ENCODE measurements at places on chromosomes 16 and 17.

- DNase-seq: no peak
Observed at GRCh38 chr17:59872351-59872750, 20.4 kb downstream of the TUBD1 start.

GRCh38 chr17:5133311-5133710 lies 17.5 kb downstream of the USP6 start:
- no peak for DNase-seq

- no peak for DNase-seq
Observed at GRCh38 chr17:51507444-51507843, 247.1 kb downstream of the UTP18 start.

- no peak for DNase-seq
Observed at GRCh38 chr17:61591930-61592329, 911 bp upstream of the NACA2 start.

GRCh38 chr17:34314279-34314678 lies 5.0 kb upstream of the CCL8 start:
- no peak for DNase-seq

DNA sequence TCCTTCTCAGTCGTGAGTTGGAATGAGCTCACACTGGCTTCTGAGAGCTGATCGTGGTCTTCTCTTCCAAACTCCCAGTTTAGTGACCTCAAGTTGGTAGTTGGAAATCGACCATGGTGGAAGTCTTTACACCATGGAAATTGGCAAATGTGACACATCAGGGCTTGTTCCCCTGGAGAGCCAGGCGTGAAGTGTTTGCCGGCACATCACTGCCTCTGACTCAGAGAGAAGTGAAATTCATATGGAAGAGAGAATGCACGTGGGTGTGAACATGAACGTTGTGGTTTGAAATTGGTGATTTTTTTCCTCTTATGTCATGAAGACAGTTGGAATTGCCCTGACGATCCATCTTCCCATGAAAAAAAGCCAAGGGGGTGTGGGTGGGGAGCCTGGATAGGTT lies 47.4 kb downstream of the AXIN2 start:
- no peak for DNase-seq

DNA sequence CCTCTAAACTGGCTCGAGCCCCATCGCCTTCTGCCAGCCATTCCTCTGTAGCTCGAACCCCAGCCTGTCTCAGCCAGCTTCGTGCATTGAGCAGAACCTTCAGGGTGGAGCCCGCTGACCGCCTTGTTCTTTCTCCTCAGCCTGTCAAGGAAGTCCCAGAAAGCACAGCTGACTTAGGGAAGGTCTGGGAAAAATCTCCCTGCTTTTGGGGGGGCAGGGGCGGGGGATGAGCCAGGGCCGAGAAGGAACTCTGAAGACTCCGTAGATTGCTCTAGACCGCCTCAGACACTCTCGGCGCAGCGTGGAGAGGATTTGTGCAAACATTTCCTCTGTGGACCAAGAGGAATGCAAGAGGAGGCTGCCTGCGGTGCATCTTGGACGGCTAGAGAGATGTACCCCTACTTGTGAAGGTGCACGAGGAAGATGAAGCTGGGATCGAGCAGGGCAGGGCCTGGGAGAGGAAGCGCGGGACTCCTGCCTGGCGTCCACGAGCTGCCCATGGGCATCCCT lies at the start of gene GLP2R:
Gene GLP2R (plus strand): TSS at position 284 of the 510 bp plus-strand sequence. CDS start 140 bp downstream, at position 424.
- DNase-seq: no peak

GRCh38 chr17:81034168-81034777 lies 678 bp upstream of the BAIAP2 start:
- DNase-seq: no peak

- DNase-seq: no peak
Observed at GRCh38 chr17:2782055-2782454, 14.2 kb upstream of the RAP1GAP2 start.

DNA sequence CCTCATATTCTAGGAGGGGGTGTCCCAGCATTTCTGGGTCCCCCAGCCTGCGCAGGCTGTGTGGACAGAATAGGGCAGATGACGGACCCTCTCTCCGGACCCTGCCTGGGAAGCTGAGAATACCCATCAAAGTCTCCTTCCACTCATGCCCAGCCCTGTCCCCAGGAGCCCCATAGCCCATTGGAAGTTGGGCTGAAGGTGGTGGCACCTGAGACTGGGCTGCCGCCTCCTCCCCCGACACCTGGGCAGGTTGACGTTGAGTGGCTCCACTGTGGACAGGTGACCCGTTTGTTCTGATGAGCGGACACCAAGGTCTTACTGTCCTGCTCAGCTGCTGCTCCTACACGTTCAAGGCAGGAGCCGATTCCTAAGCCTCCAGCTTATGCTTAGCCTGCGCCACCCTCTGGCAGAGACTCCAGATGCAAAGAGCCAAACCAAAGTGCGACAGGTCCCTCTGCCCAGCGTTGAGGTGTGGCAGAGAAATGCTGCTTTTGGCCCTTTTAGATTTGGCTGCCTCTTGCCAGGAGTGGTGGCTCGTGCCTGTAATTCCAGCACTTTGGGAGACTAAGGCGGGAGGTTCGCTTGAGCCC lies 11.6 kb downstream of the STH start:
- no peak for DNase-seq

- no peak for DNase-seq
Observed at GRCh38 chr16:7025616-7026190, 306.9 kb upstream of the RBFOX1 start.

- DNase-seq: no peak
Observed at GRCh38 chr17:82964851-82965341, 114.5 kb upstream of the METRNL start.

GRCh38 chr16:13402601-13403000 lies 501.2 kb downstream of the SHISA9 start:
- no peak for DNase-seq

- no peak for DNase-seq
Observed at GRCh38 chr16:21277927-21278706, at the start of gene CRYM. Gene CRYM (minus strand): TSS chr16:21278290. CDS start chr16:21278251, 39 bp downstream.

DNA sequence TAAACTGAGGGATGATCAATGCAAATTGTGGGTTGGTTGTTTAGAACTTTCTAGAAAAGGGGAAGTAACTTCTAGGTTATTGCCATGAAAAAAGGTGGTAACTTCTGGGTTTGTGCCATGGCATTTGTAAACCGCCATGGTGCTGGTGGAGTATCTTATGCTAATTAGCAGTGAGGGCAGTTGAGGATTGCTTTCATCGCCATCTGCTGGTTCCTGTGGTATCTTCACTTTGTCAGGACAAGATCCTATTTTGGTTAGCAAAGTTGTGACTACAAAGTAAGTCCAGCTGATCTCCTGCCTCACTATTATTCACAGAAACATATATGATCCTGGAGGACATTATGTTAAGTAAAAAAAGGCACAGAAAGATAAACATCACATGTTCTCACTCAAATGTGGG lies 1332.3 kb downstream of the CDH11 start:
- no peak for DNase-seq

- DNase-seq: no peak
Observed at GRCh38 chr17:81576621-81577277, 24.6 kb upstream of the FAAP100 start.

DNA sequence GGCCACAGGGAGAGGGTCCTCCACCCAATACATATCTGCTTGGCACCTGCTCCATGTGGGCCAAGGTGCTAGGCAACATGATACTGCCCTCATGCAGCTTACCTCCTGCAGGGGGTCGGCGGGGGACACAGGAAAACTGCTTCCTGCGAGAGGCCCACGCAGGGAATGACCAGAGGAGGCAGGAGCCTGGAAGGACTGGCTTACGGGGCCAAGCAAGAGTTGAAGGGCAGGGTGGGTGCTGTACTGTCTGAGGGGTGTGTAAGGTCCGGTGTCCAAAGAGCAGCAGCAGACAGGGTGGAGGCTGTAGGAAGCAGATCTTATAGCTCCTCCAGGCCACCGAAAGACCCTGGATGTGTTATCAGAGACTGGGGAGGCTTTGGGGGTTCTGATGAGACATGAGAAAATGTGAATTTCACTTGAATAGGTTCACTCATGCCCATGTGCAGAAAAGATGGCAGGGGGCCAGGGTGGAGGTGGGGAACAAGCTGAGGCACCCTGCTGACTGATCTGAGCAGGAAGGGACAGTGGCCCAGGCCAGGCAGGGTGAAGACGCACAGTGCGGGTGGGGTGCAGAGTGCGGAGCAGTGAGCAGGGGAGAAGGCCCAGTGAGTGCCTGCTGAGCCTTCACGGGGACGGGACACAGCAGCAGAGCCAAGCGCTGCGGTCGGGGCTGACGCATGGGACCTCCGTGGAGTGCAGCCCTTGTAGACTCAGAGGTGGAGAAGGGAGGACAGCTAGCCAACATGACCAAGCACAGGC lies 8.3 kb downstream of the FLCN start:
- no peak for DNase-seq

DNA sequence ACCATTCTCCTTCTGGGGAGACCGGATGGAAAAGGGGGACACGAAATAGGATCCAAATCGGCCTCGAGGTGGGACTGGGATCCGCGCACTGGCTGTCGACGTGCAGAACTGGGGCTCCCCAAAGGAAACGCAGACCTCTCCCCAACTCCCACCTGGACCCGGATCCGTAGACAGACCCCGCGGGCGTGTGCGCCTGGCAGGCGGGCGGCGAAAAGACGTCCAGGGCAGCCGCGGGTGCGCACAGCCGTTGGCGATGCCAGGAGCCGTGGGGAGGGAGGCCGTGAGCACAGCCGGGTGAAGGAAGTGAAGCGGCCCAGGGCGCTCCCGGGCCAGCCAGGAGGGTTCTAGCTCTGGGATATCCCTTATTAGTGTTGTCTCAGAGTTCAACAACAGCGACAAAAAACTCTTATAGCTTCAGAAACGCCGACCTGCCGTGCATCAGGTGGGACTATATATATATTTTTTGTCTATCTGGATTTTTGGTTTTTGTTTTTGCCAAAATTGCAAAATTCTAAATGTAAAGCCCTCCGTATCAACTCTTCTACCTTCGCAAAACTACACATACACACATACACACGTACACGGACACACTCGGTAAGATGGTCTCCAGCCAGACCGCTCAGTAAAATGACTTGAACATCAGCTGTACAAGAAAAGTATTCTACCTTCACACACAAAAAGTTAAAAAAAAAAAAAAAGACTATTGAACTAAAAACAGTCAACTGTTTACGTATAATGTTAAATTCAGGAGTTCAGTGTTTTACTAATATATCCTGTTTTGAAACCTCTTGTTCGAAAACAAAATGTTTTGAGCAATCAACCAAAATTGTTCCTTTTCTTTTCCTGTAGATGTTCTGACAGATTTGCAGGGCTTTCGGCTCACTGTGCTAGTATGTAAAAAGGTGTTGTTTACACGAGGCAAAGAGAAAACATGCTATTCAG lies 5.2 kb upstream of the AATF start:
- no peak for DNase-seq

DNA sequence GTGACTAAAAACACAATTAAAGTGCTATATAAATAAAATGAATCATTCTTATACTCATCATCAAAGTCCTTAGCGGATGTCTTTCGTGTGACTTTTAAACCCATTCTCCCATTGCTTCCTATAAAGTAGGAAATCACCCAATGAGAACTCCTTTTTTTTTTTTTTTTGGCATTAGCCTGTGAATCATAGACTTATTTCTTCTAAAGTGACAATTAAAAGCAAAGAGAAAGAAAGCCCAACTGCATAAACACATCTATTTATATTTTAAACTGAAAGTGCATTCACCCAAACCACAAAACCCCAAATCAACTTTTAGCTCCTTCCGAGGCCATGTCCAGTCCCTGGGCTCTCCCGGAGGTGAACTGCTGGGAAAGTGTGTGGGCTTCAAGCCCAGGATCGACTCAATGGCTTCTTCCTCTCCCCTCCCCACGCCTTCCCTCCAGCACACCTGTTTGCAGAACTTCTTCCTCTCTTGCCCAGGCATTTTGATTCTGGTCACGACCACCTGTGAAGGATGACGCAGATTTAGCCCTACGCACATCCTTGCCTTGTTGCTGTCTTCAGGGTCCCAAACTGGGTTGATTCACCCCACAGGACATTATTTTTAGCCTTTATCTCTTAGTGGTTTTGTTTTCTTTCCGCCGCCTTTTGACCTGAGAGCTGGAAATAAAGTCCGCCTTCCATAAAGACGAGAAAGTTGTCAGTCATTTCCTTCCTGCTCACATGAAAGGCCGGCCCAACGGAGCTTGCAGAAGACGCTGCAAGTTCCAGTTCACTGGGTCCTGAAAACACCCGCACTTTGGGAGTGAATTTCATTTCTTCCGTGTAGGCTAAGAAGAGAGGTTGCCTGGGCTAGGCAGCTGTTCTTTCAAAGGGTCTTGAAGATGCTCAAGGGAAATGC lies 166.8 kb downstream of the MAP2K6 start:
- peak; percentile 2 for DNase-seq

- DNase-seq: no peak
Observed at GRCh38 chr17:65547253-65547670, 14.2 kb downstream of the AXIN2 start.

- DNase-seq: no peak
Observed at GRCh38 chr16:81460075-81460474, 15.5 kb downstream of the CMIP start.

GRCh38 chr17:73170324-73170723 lies 5.5 kb downstream of the SSTR2 start:
- no peak for DNase-seq

GRCh38 chr16:11011326-11011725 lies 67.0 kb downstream of the CLEC16A start:
- no peak for DNase-seq

DNA sequence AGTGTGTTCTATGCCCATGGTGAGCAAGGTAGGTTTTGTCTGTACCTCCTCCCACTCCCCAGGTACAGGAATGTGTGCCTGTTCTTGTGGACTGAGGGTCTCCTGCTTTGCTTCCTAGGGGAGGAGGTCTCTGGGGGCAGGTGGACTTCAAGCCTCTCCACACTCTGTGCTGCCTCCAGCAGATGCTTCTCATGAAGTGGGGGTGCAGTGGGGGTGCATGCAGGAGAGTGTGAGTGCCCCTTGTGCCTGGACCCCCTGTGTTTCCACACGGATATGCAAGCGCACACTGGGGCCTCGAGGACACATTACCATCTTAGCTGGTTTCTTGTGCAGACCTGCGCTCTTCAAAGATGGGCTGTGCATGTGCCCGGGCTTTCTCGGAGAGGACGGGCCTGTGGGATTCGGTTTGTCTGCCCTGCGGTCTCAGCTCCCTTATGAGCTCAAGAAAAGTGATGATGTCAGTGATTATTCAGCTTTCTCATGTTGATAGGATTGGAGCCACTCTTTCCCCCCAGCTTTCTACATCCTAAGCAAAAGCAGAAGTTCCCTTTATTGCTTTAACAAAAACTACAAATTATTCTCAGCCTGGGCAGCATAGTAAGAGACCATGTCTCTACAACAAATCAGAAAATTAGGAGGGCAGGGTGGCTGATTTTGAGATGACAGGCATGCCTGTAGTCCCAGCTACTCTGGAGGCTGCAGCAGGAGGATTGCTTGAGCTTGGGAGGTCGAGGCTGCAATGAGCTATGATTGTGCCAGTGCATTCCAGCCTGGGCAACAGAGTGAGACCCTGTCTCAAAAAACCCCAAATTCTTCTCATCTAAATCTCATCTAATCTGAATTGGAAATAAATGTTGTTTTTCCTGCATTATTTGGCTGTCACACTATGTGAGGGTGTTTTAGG lies 86.8 kb downstream of the RPTOR start:
- no peak for DNase-seq
